Vagina (tissue), 2 donors: ENCODE measurements at places on chromosomes 6 and 20. TPM values are rescaled to one million over a fixed set of nuclear protein-coding genes. Genes with fewer than 3 reads are reported as not detected.

DNA sequence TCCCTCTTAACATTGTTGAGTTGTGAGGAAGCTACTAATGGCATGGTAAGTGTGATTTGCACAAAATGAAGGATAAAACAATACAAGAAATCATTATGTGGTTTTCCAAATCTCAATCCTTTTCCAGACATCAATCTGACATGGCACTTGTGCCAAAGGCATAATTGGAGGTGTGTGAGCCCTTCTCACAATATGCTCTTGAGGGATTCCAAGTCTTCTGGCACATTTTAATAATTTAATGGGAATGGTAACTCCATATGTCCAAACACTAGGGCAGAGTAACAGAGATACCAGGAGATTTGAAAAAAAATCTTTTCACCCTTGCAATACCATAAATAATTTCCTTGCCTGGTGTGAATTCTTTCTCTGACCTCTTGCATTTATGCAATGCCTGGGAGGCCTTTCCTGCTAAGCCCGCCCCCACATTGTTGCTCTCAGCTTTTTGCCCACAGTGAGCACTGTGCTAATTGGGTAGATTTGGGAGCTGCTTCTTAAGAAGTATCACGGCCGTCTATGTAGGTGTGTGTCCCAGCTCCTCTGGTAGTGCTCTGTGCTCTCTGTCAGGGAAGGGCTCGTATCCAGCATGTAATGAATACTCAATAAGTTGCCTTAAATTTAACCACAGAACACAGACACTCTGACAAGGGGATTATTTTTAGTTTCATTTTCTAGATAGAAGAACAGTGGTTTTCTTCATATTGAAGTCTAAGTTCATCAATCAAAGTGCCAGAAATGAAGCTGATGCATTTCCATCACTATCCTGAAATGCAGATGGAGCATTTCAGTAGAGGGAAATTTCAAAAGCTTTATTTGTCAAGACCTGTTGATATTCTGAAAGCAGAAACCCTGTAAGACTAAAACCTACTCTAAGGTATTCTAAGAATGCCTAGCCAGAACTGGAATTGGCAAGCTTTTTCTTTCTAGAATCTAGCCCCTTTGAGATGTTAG lies 54.4 kb upstream of the CEP85L start:
- no peak for DNase-seq

GRCh38 chr6:165552248-165552736 lies 110.7 kb downstream of the PDE10A start:
- no peak for DNase-seq

DNA sequence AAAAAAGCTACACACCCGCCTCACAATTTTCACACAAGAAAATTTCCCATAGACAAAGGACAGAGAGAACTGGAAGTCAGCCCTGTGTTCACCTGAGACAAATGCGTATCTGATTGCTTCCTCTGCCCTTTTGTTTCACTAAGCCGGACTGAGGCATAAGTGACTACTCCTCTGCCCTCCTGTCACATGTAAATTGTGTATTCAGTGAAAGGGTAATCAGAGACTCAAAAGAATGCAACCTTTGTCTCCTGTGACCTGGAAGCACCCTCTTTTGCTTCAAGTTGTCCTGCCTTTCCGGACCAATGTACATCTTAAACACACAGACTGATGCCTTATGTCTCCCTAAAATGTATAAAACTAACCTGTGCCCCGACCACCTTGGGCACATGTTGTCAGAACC lies 483.8 kb upstream of the EYS start:
- no peak for DNase-seq

GRCh38 chr6:46265373-46265772 lies 94.6 kb upstream of the ENPP5 start:
- no peak for DNase-seq

DNA sequence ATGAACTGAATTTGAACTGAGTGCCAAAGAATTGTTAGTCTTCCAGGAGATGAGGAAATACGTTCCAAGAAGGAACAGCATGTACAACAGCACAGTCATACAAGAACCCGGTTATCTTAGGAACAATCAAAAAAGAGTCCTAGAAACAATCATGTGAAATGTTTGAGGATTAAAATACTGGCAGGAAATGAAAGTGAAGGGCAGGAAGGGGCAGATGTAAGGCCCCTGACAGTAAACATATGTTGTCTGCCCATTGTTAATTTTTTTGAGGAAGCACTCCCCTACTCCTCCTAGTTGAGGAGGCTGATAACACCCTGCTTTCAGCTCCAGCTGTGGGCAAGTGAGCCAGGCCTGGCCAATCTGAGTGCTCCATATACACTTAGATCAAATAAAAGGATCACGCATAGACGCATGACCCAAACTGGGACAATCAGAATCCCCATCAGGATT lies 220.9 kb downstream of the HACE1 start:
- no peak for DNase-seq

DNA sequence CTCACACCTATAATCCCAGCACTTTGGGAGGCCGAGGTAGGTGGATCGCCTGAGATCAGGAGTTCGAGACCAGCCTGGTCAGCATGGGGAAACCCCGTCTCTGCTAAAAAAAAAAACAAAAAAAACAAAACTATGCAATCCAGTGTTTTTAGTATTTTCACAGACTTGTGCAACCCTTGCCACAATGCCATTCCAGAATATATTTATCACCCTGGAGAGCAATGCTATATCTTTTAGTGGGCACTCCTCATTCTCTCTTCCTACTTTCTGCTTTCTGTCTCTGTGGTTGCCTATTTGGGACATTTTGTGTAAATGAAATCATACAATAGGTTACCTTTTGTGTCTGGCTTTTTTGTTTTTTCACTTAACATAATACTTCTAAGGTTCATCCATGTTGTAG lies 39.1 kb upstream of the MROH8 start:
- no peak for DNase-seq

- no peak for DNase-seq
Measured at GRCh38 chr6:30682143-30683117, 4.0 kb downstream of the PPP1R18 start.

- no peak for DNase-seq
Measured at GRCh38 chr20:19784511-19785172, 26.6 kb downstream of the RIN2 start.

DNA sequence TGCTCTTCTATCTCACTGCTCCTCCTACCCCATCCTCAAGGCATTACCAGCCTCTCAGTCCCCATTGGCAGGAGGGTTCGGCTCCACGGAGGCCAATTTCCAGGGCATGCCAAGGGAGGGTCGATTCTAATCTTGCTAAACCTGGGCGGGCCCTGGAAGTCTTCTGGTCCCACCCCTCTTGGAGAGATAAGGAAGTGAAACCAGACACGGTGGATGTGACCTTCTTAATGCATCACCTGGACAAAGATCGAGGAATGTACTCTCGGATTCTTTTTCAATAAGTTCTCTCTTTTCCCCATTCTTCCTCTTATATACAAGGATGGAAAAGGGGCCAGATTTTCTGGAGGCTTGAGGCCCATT lies 112.2 kb upstream of the ARMC2 start:
- no peak for DNase-seq

- DNase-seq: no peak
Measured at GRCh38 chr6:80940976-80941375, 811.5 kb downstream of the TENT5A start.

DNA sequence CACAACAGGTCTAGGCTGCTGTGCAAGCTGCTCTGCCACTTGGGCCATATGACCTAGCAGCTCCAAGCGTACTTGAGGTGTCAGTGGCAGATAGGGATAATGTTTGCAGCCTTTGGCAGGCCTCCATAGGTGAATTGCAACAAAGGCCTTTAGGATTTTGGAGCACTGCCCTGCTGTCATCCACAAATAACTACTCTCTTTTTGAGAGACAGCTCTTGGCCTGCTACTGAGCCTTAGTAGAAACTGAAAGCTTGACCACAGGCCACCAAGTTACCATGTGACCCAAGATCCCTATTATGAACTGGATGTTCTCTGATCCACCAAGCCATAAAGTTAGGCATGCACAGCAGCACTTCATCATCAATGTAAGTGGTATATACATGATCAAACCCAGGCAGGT lies 29.9 kb downstream of the FBXO30 start:
- DNase-seq: no peak

GRCh38 chr6:38784506-38785235 lies 69.6 kb downstream of the DNAH8 start:
- DNase-seq: no peak

Gene FKBP5
- 246 TPM for total RNA-seq
